ENCODE measurements at places on chromosomes 6 and 20. TPM values are rescaled to one million over a fixed set of nuclear protein-coding genes. Genes with fewer than 3 reads are reported as not detected.
A peak's percentile ranks its signal among the peaks of the same experiment; 100 is the strongest.

LZTS3 gene
- 21.5 TPM for total RNA-seq

- no peaks in the 10 kb centered on the region for H3K36me3 ChIP-seq
- H3K27ac ChIP-seq: no peak overlapping the region
- peaks cover 3% of the 10 kb centered on the region for H3K27me3 ChIP-seq
These were observed 19.8 kb upstream of the CDC5L start for GRCh38 chr6:44367681-44368080.

DNA sequence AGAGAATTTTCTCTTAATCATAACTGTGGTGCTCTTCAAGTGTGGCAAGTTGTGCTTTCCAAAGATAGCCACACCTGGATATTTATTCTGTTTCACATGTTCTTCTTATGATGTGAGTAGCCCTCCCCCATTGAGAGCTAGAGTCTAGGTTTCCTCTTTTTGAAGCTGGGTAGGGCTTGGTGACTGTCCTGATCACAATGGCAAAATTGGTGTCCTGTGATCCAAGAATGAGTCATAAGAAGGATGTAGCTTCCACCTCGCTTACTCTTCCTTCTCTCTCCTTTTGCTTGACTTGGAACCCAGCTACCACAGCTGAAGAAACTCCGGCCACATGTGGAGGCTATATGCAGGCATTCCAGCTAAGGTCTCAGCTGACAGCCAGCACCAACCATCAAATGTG lies 7.4 kb upstream of the IGF2R start:
- H3K27ac ChIP-seq: no peak overlapping the region
- H3K4me3 ChIP-seq: no peak overlapping the region
- no peak for DNase-seq
- H3K27me3 ChIP-seq: no peaks in the 10 kb centered on the region
- H3K4me1 ChIP-seq: peaks cover 10% of the 10 kb centered on the region
- no peaks in the 10 kb centered on the region for H3K36me3 ChIP-seq

DNA sequence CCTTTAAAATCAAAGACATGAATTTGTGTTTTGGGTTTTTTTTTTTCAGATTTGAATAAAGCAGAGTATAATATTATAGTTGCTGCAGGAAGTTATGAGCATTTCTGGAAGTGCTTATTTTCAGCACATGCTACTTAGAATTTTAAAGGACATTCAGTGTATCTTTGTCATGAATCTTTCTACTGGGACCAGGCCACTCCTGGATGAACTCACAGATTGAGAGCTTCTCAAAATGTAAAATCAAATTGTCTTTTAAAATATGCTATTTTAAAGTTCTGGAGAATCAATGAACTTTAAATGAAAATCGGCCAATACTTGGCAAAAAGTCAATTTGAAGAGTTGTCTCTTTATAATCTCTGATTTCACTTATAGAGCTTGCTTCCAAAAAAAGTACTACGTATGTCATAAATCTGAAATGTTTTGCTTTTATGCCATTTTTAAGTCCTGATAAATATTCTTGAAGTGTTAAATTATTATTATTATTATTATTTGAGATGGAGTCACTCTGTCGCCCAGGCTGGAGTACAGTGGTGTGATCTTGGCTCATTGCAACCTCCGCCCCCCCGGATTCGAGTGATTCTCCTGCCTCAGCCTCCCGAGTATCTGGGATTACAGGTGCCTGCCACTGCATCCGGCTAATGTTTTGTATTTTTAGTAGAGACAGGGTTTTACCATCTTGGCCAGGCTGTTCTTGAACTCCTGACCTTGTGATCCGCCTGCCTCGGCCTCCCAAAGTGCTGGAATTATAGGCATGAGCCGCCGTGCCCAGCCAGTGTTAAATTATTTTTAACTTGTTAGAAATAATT lies 175.7 kb upstream of the AKAP12 start:
- no peak for DNase-seq
- H3K27ac ChIP-seq: no peak overlapping the region
- no peaks in the 10 kb centered on the region for H3K27me3 ChIP-seq
- no peaks in the 10 kb centered on the region for H3K36me3 ChIP-seq
- H3K4me1 ChIP-seq: peaks cover 13% of the 10 kb centered on the region

DNA sequence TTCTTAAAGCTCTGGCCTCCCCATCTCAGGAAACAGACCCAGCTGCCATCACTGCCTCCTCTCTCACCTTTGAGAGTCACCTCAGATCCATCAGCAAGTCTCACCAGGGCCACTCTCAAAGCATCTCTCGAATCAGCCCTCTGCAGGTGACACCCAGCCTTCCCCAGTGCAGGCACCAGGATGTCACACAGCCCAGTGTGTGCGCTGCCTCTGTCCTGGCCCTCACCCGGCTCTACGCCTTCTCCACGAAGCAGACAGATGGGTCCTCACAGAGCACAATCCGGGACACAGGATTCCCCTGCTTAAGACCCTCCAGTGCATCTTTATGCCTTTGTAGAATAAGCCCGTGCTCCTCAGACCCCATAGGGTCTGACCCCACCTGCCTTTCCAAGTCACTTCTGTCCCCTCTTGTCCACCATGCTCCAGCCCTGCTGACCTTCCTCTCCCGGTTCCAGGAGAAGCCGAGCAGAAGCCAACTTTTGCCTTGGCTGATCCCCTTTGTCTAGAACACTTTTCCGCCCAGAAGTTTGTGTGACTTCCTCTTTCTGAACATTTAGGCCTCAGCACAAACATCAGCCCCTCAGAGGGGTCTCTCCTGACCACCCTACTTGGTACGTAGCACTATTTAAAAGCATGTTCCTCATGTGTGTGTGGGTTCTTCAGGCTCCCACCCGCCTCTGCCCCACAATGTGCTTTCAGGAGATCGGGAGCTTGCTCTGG lies 60.2 kb downstream of the PSMG4 start:
- H3K4me3 ChIP-seq: no peak overlapping the region
- H3K36me3 ChIP-seq: no peaks in the 10 kb centered on the region
- H3K4me1 ChIP-seq: peaks cover 5% of the 10 kb centered on the region
- H3K27me3 ChIP-seq: no peaks in the 10 kb centered on the region

- no peaks in the 10 kb centered on the region for H3K36me3 ChIP-seq
- no peak overlapping the region for H3K27ac ChIP-seq
- no peaks in the 10 kb centered on the region for H3K27me3 ChIP-seq
- no peak overlapping the region for H3K4me3 ChIP-seq
These were observed 97.0 kb downstream of the BTBD3 start for GRCh38 chr20:12014736-12015135.

GRCh38 chr6:154462425-154462824 lies 48.1 kb downstream of the CNKSR3 start:
- no peaks in the 10 kb centered on the region for H3K4me1 ChIP-seq
- H3K4me3 ChIP-seq: no peak overlapping the region
- no peaks in the 10 kb centered on the region for H3K36me3 ChIP-seq
- H3K27ac ChIP-seq: no peak overlapping the region

BPIFB6 gene
- total RNA-seq: not detected

- no peaks in the 10 kb centered on the region for H3K27me3 ChIP-seq
- peaks cover 6% of the 10 kb centered on the region for H3K4me1 ChIP-seq
- no peak overlapping the region for H3K4me3 ChIP-seq
- peaks cover 21% of the 10 kb centered on the region for H3K36me3 ChIP-seq
- no peak overlapping the region for H3K27ac ChIP-seq
- DNase-seq: no peak
These were observed 33.1 kb downstream of the PXDC1 start for GRCh38 chr6:3718407-3718806.

DNA sequence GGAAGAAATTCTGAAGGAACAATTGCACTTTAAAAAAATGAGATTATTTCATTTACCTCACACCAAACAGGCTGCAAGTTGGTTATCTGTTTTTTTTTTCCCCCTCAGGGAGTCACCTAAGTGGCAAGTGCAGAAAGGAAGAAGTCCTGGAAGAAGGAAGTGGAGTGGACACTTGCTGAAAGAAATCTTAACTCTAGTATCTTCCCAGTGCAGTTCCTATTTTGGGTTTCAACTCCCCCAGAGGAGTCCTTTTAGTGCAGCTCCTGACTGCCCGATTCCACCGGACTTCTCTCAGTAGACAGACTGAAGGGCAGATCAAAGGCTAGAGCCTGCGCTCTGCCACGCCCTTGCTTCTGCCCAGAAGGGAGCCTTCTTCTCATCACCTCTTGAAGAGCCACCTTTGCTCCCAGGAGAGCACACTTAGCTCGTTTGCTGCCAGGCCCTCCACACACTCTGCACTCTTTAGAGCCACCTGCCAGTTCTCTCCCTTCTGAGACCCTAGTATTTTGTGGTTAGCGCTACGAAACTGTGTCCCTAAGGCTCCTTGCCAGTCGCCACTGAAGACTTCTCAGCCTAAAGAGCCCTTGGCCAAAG lies 4.9 kb downstream of the MTCL3 start:
- peaks cover under 1% of the 10 kb centered on the region for H3K4me1 ChIP-seq
- DNase-seq: peak; percentile 58
- peaks cover 14% of the 10 kb centered on the region for H3K27me3 ChIP-seq
- H3K27ac ChIP-seq: peak overlapping the region; percentile 48

DNA sequence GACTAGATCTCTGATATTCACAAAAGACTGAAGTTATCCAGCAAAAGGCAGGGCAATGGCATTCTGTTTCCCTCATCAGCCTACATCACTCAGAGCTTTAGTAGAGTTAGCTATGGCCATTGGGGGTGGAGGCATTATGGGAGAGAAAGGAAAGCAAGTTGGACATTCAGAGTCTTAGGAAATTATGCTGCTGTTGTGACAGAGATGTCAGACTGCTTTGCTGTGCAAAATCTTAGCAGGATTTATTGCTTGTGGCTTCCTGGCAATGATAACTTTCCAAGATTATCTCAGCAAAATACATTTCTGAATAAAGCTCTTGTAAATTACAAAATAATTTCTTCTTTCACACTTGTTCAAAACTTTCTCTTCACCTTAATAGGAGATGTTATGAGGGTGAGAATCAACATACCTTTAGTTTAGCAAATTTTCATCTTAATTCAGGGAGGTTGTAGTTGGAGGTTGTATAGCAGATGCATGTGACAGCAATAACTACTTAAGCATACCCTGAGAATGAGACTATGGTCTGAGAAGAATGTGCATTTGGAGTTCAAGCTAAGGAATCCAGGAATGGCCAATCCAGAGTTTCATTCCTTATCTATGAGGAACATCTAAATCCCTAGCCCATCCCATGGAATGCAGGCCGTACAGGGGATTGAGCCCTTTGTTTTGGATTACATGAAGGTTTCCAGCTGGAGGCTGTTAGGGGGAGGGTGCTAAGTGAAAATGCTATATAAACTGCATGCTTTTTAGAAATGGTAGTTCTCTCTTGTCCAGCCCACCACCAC lies 179.8 kb downstream of the HAO1 start:
- H3K4me3 ChIP-seq: no peak overlapping the region
- H3K27me3 ChIP-seq: no peaks in the 10 kb centered on the region
- DNase-seq: no peak
- H3K36me3 ChIP-seq: no peaks in the 10 kb centered on the region
- no peaks in the 10 kb centered on the region for H3K4me1 ChIP-seq

MYO6 gene
- total RNA-seq: 66.2 TPM

PPP1R3G gene
- 0.46 TPM for total RNA-seq

DNA sequence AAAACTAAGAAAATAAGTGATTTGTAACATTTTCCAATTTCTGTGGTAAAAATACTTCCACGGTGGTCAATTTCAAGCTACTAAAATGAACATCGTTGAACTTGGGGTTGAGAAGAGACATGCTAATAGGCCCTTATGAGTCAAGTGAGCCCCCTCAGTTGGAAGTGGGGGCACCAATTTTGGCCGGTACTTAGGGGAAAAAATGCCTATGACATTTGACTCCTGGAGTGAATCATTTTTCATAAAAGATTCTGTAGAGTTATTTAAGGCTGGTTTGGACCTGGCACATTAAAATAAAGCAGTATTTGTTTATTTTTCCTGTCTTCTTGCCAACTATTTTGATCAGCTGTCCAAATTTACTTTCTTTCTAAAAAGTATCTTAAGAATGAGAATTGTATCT lies 32.4 kb upstream of the CAP2 start:
- H3K27me3 ChIP-seq: no peaks in the 10 kb centered on the region
- DNase-seq: no peak
- H3K27ac ChIP-seq: no peak overlapping the region
- H3K4me3 ChIP-seq: no peak overlapping the region
- H3K4me1 ChIP-seq: no peaks in the 10 kb centered on the region
- no peaks in the 10 kb centered on the region for H3K36me3 ChIP-seq

- DNase-seq: peak; percentile 76
- peak overlapping the region; percentile 79 for H3K27ac ChIP-seq
- H3K27me3 ChIP-seq: no peaks in the 10 kb centered on the region
- H3K36me3 ChIP-seq: no peaks in the 10 kb centered on the region
These were observed 915 bp downstream of the TMEM63B start for GRCh38 chr6:44128020-44128917.

MOXD1 gene
- 24.0 TPM for total RNA-seq

DNA sequence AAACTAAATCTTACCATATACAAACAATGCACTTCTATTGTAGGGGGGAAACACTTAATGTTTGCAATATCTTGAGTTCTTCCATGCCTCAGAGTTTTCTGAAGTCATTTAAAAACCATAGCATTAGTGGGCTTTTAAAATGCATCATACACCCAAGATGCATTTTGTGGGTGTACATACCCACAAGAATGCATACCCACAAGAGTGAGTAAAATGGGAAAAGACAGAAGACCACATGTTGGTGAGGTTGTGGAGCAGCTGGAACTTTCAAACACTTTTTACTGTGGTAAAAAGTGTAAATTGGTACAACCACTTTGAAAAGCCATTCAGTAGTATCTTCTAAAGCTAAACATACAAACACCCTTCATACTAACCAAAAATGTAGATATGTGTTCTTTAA lies 57.5 kb downstream of the CYB5R4 start:
- no peak for DNase-seq
- peaks cover 8% of the 10 kb centered on the region for H3K36me3 ChIP-seq
- no peak overlapping the region for H3K27ac ChIP-seq
- H3K4me3 ChIP-seq: no peak overlapping the region

CENPW gene
- total RNA-seq: 5.1 TPM

GRCh38 chr20:57585466-57586213 lies 24.7 kb downstream of the PCK1 start:
- no peaks in the 10 kb centered on the region for H3K36me3 ChIP-seq
- H3K4me3 ChIP-seq: no peak overlapping the region
- no peak overlapping the region for H3K27ac ChIP-seq
- peaks cover 19% of the 10 kb centered on the region for H3K4me1 ChIP-seq
- peaks cover 13% of the 10 kb centered on the region for H3K27me3 ChIP-seq

GRCh38 chr20:48605364-48606171 lies 222.2 kb downstream of the PREX1 start:
- peak; percentile 39 for DNase-seq
- no peaks in the 10 kb centered on the region for H3K4me1 ChIP-seq
- H3K27ac ChIP-seq: no peak overlapping the region
- H3K36me3 ChIP-seq: no peaks in the 10 kb centered on the region

GRCh38 chr6:1376653-1377052 lies 12.7 kb upstream of the FOXF2 start:
- H3K4me1 ChIP-seq: peaks cover 12% of the 10 kb centered on the region
- no peak overlapping the region for H3K27ac ChIP-seq
- H3K4me3 ChIP-seq: no peak overlapping the region
- H3K27me3 ChIP-seq: peaks cover 68% of the 10 kb centered on the region

TMEM217 gene
- 1.8 TPM for total RNA-seq

- peak; percentile 63 for DNase-seq
- peak overlapping the region; percentile 78 for H3K27ac ChIP-seq
- peaks cover 25% of the 10 kb centered on the region for H3K4me1 ChIP-seq
- peaks cover 22% of the 10 kb centered on the region for H3K27me3 ChIP-seq
- H3K4me3 ChIP-seq: no peak overlapping the region
These were observed 16.2 kb downstream of the TNXB start for GRCh38 chr6:32092760-32093497.

- no peaks in the 10 kb centered on the region for H3K36me3 ChIP-seq
- H3K4me3 ChIP-seq: no peak overlapping the region
- H3K4me1 ChIP-seq: peaks cover 10% of the 10 kb centered on the region
- no peaks in the 10 kb centered on the region for H3K27me3 ChIP-seq
- no peak for DNase-seq
These were observed 59.3 kb upstream of the CARMIL1 start for GRCh38 chr6:25219917-25220278.

- peaks cover 11% of the 10 kb centered on the region for H3K4me1 ChIP-seq
- peaks cover 94% of the 10 kb centered on the region for H3K27me3 ChIP-seq
- no peaks in the 10 kb centered on the region for H3K36me3 ChIP-seq
- H3K4me3 ChIP-seq: no peak overlapping the region
- no peak overlapping the region for H3K27ac ChIP-seq
These were observed 7.2 kb downstream of the FOXC1 start for GRCh38 chr6:1616701-1617463.

PSORS1C2 gene
- total RNA-seq: not detected

Measured in upper lobe of right lung (tissue), 1 donor.